CD4-positive, alpha-beta memory T cell (primary cell): ENCODE measurements at places on chromosomes 4 and X. TPM values are rescaled to one million over a fixed set of nuclear protein-coding genes. Genes with fewer than 3 reads are reported as not detected.

DNA sequence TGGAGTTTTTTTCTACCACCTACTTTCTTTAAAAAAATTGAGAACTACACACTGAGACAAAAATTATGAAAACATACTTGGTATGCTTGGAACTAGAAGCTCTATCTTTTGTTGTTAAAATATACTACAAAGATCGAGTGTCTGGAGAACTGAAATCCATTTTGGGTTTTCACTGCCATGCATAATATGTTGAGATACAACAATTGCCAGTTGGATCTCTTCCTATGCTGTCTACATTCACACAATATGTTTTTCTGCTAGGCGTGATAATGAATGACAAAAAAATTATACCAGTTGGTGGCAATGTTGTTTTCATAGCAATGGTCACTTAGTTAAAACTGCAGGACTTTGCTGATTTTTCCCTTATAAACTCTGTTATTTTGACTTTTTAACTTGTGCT lies 605.4 kb upstream of the LCORL start:
- DNase-seq, result no peak
- no peaks in the 10 kb centered on the region for H3K36me3 ChIP-seq
- no peaks in the 10 kb centered on the region for H3K27me3 ChIP-seq
- no peak overlapping the region for H3K27ac ChIP-seq
- H3K4me1 ChIP-seq, result no peaks in the 10 kb centered on the region

GRCh38 chrX:17559728-17560379 lies 177.4 kb upstream of the SCML1 start:
- no peaks in the 10 kb centered on the region for H3K36me3 ChIP-seq
- H3K4me1 ChIP-seq, result no peaks in the 10 kb centered on the region
- DNase-seq, result no peak
- no peak overlapping the region for H3K27ac ChIP-seq
- H3K27me3 ChIP-seq, result no peaks in the 10 kb centered on the region
- H3K4me3 ChIP-seq, result no peak overlapping the region

- H3K4me1 ChIP-seq, result peaks cover under 1% of the 10 kb centered on the region
- H3K36me3 ChIP-seq, result no peaks in the 10 kb centered on the region
- no peak for DNase-seq
- no peak overlapping the region for H3K4me3 ChIP-seq
- no peaks in the 10 kb centered on the region for H3K27me3 ChIP-seq
Measured at GRCh38 chrX:48504261-48504660, 4.5 kb upstream of the PORCN start.

DNA sequence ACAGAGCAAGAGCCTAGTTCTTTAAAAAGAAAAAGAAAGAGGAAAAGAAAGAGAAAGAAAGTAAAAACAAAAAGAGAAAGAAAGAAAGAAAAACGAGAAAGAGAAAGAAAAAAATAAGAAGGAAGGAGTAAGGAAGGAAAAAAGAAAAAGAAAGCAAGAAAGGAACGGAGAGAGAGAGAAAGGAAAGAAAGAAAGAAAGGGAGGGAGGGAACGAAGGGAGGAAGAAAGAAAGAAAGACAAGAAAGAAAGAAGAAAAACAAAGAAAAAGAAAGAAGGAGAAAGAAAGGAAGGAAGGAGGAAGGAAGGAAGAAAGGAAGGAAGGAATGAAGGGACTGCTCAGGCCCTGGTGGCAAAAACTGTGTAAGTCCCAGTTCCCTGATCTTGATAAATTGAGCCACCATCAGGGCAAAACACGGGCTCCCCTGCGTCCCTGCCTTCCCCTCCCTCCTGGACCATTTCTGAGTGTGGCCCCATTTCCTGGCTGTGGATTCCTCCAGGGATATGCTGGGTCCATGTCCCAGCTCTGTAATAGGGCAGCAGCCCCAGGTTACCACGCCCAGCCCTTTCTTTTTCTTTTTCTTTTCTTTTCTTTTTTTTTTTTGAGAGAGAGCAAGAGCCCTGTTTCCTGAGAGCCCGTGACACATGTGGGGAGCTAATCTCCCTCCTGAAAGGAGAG lies 44.8 kb downstream of the SHOX start:
- H3K4me1 ChIP-seq, result no peaks in the 10 kb centered on the region
- H3K4me3 ChIP-seq, result no peak overlapping the region
- no peak for DNase-seq
- H3K27me3 ChIP-seq, result no peaks in the 10 kb centered on the region
- no peaks in the 10 kb centered on the region for H3K36me3 ChIP-seq

DNA sequence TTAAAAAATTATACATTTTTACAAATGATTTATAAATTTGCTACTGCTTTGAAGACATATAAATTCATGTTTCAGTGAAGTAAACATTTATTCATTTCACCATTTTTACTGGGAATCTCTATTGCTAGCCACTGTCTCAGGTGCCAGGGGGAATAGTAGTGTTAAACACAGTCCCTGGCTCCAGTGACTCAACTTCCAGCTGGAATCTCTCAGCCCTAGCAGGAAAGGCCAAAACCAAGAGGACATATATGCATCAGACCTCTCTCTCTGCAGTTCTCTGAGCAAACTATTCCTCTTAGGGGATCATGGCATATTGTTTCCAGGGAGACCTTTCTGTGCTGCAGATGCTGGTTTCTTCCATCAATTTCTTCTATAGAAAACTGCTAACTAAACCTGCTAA lies 1009.0 kb upstream of the LCORL start:
- no peaks in the 10 kb centered on the region for H3K4me1 ChIP-seq
- H3K36me3 ChIP-seq, result no peaks in the 10 kb centered on the region
- no peak overlapping the region for H3K27ac ChIP-seq
- DNase-seq, result no peak

BBS7 gene
- total RNA-seq, result 10.1 TPM

DNA sequence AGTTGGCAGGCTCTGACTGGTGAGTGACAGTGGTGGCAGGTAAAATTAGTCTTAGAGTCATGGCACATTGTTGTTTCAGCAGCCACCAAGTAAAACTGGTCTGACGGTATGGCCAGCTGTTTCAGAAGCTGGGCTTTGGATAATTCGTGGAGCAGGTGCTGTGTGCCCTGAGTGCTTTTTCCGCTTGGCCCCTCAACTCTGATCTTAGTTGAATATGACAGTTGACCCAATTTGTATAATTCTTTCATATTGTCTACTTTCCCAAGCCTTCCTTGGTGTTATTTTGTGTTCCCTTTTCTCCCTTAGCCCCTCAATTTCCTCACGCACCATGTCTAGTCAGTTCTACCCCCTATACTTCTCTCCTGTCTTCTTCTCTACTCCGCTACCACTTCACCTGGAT lies 32.0 kb downstream of the CDS1 start:
- no peak overlapping the region for H3K27ac ChIP-seq
- no peaks in the 10 kb centered on the region for H3K27me3 ChIP-seq
- no peaks in the 10 kb centered on the region for H3K36me3 ChIP-seq
- no peak for DNase-seq
- H3K4me3 ChIP-seq, result no peak overlapping the region
- no peaks in the 10 kb centered on the region for H3K4me1 ChIP-seq

- no peaks in the 10 kb centered on the region for H3K27me3 ChIP-seq
- H3K4me3 ChIP-seq, result no peak overlapping the region
- H3K27ac ChIP-seq, result no peak overlapping the region
- no peak for DNase-seq
- no peaks in the 10 kb centered on the region for H3K36me3 ChIP-seq
Measured at GRCh38 chr4:76341063-76341462, 34.5 kb downstream of the STBD1 start.

DNA sequence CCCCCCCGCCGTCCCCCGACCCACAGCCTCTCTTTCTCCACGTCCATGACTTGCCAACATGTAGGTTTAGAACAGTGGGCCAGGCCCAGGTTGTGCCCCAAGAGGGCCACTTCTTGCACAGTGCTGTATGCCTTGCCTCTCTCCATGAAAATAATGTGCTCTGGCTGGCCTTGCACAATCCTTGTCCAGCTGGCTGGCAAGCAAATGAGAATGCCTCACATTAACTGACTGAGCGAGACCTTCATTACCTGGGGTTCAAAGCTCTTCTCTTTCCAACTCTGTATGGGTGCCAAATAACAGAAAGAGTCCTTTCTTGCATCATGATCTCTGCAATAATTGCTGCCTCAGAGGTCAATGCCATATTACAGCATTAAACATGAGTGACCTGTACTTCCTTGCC lies 416.6 kb downstream of the FGF13 start:
- H3K27ac ChIP-seq, result no peak overlapping the region
- DNase-seq, result no peak
- H3K4me1 ChIP-seq, result no peaks in the 10 kb centered on the region
- H3K27me3 ChIP-seq, result no peaks in the 10 kb centered on the region
- H3K36me3 ChIP-seq, result no peaks in the 10 kb centered on the region

TEX13D gene
- total RNA-seq, result not detected

DNA sequence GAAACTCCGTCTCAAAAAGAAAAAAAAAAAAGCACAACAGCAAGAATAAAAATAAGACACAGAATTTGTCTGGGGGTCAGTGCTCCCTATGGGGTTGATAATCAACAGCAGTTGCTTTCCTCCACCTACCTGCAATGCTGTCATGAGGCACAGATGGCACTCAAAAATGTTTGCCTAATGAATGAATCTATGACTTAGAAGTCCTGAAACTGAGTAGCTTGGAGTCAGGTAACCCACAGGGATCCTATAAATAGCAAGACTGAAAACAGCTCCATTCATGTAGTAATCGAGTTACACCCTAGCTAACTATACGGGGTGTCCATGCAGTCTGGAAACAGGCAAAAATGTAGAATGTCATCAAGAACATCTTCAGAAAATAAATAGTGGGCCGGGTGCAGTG lies 19.8 kb upstream of the DDX3X start:
- no peaks in the 10 kb centered on the region for H3K4me1 ChIP-seq
- H3K4me3 ChIP-seq, result no peak overlapping the region
- no peaks in the 10 kb centered on the region for H3K36me3 ChIP-seq
- no peak overlapping the region for H3K27ac ChIP-seq

MAGEA2 gene
- total RNA-seq, result not detected

- H3K36me3 ChIP-seq, result no peaks in the 10 kb centered on the region
- H3K27ac ChIP-seq, result no peak overlapping the region
- no peaks in the 10 kb centered on the region for H3K27me3 ChIP-seq
- H3K4me3 ChIP-seq, result no peak overlapping the region
- DNase-seq, result no peak
Measured at GRCh38 chrX:8139716-8140115, 31.4 kb downstream of the VCX2 start.

DNA sequence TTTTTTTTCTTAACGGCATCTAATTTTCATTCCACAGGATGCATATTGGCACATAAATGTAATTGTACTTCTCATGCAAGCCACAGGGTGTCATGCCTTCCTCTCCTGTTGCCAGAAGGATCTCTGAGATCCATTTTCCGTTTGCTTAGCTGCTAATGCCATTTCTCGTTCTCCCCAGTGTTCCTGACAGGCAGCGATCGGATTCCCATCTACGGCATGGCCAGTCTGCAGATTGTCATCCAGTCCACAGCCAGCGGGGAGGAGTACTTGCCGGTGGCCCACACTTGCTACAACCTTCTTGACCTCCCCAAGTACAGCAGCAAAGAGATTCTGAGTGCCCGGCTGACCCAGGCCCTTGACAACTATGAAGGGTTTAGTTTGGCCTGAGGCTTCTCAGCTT lies 8.9 kb upstream of the NAP1L5 start:
- no peak overlapping the region for H3K4me3 ChIP-seq
- H3K4me1 ChIP-seq, result no peaks in the 10 kb centered on the region
- no peaks in the 10 kb centered on the region for H3K27me3 ChIP-seq

DNA sequence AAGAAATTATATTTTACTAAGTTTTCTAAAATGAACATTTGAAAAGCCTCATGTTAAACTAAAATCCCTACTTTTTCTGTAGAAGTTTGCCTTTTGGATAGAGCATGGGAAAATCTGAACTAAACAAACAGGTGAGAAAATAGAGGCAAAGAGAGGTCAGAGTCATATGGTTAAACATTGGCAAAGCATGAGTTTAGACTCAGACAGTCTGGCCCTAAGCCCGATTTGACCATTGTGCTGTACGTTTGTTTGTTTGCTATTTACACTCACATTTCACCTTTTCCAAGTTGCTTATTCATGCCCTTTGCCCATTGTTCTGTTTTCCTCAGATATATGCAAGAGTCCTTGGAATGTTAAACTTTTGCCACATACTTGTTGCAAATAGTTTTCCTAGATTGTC lies 85.4 kb downstream of the TIGD2 start:
- H3K27me3 ChIP-seq, result no peaks in the 10 kb centered on the region
- DNase-seq, result no peak
- no peak overlapping the region for H3K4me3 ChIP-seq
- H3K36me3 ChIP-seq, result no peaks in the 10 kb centered on the region
- H3K27ac ChIP-seq, result no peak overlapping the region

GRCh38 chr4:143394739-143395453 lies 58.2 kb downstream of the GAB1 start:
- H3K4me1 ChIP-seq, result no peaks in the 10 kb centered on the region
- no peak for DNase-seq

GRCh38 chr4:38056011-38056685 lies 96.0 kb downstream of the PTTG2 start:
- peaks cover 10% of the 10 kb centered on the region for H3K36me3 ChIP-seq
- no peak for DNase-seq
- no peak overlapping the region for H3K27ac ChIP-seq
- H3K4me3 ChIP-seq, result no peak overlapping the region

LAS1L gene
- 38.5 TPM for total RNA-seq

GRCh38 chrX:12953420-12953819 lies 21.5 kb upstream of the TMSB4X start:
- no peak for DNase-seq
- no peaks in the 10 kb centered on the region for H3K27me3 ChIP-seq
- peak overlapping the region; percentile 88 for H3K27ac ChIP-seq
- H3K4me1 ChIP-seq, result peaks cover 94% of the 10 kb centered on the region

- no peaks in the 10 kb centered on the region for H3K4me1 ChIP-seq
- H3K36me3 ChIP-seq, result no peaks in the 10 kb centered on the region
- no peak overlapping the region for H3K4me3 ChIP-seq
- DNase-seq, result no peak
- H3K27me3 ChIP-seq, result no peaks in the 10 kb centered on the region
Measured at GRCh38 chr4:124936427-124936826, 223.9 kb upstream of the ANKRD50 start.

- DNase-seq, result no peak
- H3K4me1 ChIP-seq, result no peaks in the 10 kb centered on the region
- no peak overlapping the region for H3K27ac ChIP-seq
- H3K27me3 ChIP-seq, result no peaks in the 10 kb centered on the region
- no peak overlapping the region for H3K4me3 ChIP-seq
- no peaks in the 10 kb centered on the region for H3K36me3 ChIP-seq
Measured at GRCh38 chr4:111847296-111848008, 297.8 kb upstream of the FAM241A start.

- H3K27me3 ChIP-seq, result no peaks in the 10 kb centered on the region
- no peak overlapping the region for H3K4me3 ChIP-seq
- DNase-seq, result no peak
- no peaks in the 10 kb centered on the region for H3K4me1 ChIP-seq
- no peak overlapping the region for H3K27ac ChIP-seq
Measured at GRCh38 chr4:150178161-150178560, 99.9 kb downstream of the DCLK2 start.

DNA sequence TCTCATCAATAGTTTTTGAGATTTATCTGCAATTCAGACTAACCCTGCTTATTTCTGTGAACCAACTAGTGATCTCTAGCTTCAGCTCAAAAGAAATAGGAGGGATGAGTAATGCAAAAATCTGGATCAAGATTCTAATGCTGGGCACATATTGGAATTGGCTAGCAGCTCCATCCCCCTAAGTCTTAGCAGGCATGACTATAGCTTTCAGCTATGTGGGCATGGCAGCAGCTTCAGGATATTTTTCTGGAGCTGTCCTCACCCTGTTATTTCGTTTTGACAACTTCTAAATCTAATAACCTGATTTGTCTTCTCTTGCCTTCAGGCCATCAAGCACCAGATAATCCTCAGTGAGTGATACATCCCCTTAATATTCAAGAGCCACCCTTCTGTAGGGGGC lies 50.8 kb upstream of the GNPDA2 start:
- no peaks in the 10 kb centered on the region for H3K4me1 ChIP-seq
- no peak overlapping the region for H3K27ac ChIP-seq
- H3K36me3 ChIP-seq, result no peaks in the 10 kb centered on the region
- H3K27me3 ChIP-seq, result no peaks in the 10 kb centered on the region
- no peak for DNase-seq
